Stimulated activated CD4-positive, alpha-beta T cell treated with anti-CD3 and anti-CD28 coated beads, Interleukin-12 subunit alpha, Interleukin-12 subunit beta, amount 100 ng/mL, for 24 hours (primary cell): ENCODE measurements at places on chromosomes 11 and 22.
A peak's percentile ranks its signal among the peaks of the same experiment; 100 is the strongest.

DNA sequence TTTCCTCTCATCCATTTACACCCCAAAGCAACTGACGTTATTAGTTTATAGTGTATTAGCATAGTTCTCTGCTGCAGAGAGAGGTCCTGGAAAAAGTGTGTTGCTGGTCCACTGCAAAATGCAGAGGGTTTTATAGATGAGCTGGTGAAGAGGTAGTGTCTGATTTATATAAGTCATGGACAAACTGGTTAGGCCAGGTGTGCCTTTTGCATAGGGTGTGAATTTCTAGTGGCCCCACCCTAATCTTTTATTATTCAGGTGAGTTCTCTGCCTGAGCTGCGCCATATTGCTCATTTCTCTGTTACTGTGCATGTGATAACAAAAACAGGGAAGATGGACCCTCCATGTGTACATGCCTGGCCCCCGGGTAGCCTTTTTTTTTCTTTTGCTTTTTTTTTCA is 43.1 kb upstream of the TRIM77 start:
- DNase-seq: no peak

DNA sequence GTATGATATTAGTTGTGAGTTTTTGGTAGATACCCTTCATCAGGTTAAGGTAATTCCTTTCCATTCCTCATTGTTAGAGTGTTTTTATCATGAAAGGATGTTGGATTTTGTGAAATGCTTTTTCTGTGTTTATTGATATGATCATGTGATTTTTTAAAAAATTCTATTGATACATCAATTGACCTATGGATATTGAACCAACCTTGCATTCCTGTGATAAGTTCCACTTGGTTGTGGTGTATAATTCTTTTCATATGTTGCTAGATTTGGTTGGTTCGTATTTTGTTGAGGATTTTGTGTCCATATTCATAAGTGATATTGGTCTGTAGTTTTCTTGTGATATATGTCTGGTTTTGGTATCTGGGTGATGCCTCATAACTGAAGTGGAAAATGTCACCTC is 6.7 kb downstream of the ANKRD13D start:
- no peak for DNase-seq

GRCh38 chr11:66231561-66231960 is 36.9 kb upstream of the RAB1B start:
- no peak for DNase-seq

DNA sequence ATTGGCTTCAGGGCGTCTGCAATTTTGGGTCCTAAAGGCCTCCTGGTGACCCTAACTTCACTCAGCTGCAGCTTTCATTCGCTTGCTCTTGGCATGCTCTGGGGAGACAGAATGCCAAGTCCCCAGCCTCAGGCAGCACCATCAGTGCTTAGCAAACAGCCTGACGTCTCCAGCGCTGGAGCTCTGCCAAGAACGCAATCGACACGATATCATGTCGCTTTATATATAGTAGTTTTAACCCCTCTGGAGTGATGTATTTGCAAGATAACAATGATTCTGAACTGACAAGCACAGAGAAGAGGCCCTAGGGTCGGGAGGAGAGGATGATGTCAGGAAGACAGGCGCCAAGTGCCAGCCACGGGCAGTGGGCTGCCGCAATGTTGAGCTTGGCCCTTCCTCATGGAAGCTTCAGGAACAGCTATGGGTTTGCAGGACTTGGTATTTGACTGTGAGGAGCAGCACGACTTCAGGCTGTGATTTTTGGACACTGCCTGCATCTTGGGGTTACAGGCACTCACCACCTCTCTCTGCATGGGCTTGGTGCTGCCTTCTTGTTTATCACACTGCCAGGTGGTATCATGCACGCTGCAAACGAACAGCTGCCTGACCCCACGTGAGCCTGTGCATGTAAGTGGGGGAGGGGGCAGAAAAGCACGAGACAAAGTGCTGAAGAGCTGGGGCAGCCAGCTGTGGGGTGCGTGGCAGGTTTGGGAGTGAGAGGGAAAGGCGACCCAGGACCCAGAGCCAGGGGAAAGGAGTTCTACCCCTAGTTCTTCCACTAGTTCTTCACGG is 26.1 kb downstream of the B3GAT1 start:
- DNase-seq: no peak

- no peak for DNase-seq
Measured at GRCh38 chr11:69358398-69359020, 64.6 kb downstream of the MYEOV start.

DNA sequence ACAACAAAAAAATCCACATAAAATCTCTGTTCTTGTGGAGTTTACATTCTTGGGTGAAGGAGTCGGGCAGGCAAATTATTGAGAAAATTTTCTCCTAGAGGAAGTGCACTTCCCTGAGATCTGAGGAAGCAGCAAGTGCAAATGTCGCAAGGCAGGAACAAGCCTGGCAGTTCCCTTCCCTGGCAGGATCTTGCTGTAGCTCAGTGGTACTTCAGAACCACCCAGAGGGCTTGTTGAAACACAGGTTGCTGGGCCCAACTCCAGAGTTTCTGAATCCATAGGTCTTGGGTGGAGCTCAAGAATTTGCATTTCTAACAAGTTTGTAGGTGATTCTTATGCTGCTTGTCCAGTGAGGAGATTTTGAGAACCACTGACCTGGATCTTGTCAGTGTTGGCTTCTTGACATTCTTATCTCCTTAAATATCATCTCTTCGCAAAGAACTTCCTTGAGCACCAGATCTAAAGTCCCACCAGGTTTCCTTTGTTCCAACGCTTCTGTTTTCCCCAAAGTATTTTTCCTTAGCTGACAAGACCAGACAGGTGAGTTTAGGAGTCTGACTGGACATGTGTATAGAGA is 9.6 kb downstream of the QSER1 start:
- DNase-seq: no peak

GRCh38 chr22:22955866-22956535 is 68.4 kb downstream of the IGLL5 start:
- peak; percentile 43 for DNase-seq

DNA sequence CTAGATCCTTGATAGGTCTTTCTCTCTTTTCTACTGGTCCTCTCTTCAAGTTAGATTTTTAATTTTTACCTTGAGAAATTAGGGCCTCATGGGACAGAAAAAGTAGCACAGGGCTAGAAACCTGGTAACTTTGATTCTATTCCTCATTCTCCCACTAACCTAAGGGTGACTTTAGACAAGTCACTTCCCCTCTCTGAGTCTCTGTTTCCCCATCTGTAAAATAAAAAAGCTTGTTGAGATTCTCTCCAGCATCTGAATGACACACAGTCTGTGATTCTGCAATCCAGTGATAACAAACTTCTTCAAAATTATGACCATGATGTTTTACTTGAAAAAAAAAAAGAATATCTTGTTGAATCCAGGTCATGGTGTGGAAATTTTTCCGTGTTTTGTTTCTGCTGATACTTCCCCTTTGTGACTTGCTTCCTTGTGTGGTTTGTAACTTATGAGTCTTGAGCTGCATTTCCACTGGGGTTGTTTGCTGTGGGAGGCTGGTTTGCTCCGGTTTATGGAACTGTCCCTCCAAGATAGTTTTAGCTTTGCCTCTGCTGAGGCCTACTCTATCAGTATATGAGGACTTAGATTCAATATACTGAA is 9.8 kb upstream of the MPEG1 start:
- DNase-seq: no peak

DNA sequence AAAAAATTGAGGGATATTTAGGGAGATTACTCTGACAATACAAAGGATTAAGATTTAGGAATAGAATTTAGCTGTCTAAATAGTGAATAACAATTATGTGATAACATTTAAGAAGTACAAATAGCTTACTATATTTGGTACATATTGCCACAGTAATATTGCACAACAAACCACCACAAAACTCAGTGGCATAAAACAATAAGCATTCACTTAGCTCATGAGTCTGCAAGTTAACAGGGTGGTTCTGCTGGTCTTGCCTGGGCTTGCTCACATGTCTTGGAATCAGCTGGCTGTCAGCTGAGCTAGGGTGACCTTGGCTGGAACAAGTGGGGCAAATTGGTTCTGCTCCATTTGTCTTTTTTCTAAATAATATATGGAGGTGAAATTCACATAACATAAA is 115.1 kb downstream of the DCDC1 start:
- DNase-seq: no peak

DNA sequence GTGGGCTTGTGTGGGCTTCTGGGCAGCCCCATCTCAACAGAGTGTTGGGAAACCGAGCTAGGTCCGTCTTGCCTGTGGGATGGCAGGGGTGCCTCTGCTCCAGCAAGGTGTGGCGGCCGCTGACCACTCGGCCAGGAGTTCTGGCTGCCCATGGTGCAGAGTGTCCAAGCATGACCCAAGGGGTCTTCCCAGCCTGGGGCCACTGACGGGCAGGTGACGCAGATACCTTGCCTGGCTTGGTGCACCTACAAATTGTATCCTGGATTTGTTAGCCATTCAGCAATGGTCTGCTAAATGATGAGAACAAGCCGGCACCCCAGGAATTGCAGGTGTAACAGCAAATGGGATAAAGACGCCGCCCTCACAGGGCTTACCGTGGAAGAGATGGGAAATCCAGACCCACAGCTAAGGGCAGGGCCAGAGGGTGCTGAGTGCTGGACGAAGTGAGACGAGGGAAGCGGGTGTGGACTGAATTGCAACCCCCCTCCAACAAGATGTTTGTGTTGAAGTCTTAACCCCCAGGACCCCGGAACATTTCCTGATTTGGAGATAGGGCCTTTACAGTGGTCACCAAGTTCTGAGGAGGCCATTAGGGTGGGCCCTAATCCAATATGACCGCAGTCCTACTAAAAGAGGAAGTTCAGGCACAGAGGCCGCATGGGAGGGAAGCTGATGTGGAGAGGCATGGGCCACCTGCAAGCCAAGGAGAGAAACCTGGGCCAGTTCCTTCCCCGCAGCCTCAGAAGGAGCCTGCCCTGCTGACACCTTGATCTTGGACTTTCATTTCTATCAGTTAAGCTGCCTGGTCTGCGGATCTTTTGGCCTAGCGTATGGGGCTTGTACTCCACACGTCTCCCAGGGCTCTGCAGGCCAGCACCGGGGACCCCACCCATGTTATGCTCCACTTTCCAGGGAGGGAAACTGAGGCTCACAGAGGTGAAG is 45.2 kb upstream of the LINC01488 start:
- DNase-seq: no peak

DNA sequence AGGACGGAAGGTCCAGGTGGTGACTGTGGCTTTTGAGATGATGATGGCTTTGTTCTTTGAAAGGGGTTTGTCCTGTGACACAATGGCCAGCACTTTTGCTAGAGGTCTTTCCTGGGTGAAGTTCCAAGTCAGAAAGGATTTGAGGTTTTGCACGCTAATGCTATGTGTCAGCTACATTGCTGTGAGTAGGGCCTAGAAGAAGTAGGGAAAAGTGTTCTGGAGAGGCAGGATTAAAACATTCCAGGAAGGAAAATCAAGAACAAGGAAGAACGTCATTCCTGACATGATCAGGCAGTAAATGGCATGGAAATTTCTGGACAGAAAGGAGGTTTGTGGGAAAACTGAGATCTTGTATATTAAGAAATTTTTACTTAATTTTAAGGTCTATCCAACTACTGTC is 290.7 kb downstream of the NTM start:
- no peak for DNase-seq

- no peak for DNase-seq
Measured at GRCh38 chr11:133794205-133794604, 51.1 kb downstream of the SPATA19 start.

DNA sequence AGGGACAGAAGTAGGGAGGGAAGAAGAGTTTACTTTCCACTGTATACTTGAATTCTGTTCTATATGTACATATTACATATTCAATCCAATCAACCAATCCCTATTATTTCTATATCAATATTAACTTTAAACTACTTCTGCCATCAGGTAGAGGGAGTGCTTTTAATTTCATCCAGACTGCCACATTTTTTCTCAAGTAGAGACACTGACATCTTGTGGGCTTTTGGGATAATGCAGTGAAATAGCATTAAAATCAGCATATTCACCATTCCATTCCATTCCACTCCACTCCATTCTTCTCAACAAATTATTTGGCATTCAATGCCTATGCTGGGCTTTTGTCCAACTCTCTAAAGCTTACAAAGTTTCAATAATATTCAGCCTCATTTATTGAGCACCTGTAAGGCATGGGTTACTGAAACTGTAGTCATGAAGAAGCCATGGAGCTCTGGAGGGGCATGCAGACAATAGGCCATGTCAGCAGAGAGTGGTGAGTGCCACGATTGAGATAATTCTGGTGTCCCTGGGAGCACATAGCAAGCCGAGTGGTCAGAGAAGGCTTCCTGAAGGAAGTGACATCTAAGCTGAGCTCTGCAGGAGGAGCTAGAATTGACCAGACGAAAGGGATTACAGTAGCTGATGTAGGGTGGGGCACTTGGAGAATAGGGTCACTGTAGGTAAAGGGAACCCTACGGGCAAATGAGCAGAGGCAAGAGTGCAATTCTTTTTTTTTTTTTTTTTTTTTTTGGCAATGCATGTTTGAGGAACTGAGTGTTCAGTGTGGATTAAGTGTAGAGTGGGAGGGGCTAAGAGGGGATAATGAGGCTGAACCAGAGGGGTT is 12.8 kb upstream of the CLPB start:
- DNase-seq: no peak

GRCh38 chr11:112759418-112759817 is 201.8 kb upstream of the NCAM1 start:
- no peak for DNase-seq

GRCh38 chr22:38455076-38455529 is at the start of gene KCNJ4:
Gene KCNJ4, minus strand, starts transcription at chr22:38455199. Its CDS starts 27,067 bp downstream, at chr22:38428132.
- DNase-seq: no peak

GRCh38 chr11:94405062-94405833 is 4.0 kb upstream of the GPR83 start:
- DNase-seq: no peak

DNA sequence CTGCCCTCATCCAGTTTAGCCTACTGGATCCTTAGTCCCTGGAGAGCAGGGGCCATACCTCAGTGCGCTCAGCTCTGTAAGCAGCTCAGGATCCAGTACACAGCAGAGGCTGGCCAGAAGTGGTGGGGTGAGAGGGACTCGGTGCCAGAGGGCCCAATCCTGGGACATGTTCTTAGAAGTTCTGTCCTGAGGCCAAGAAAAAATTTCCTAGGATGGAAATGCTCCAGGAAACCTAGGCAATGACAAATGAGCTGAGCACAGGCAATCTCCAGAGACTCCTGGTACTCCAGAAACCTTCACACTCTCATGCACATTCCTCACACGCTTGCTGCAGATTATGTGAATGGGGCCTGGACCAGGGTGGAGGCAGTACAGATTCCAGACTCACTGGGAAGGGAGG is 89.6 kb downstream of the SERGEF start:
- DNase-seq: no peak

GRCh38 chr11:78806214-78807004 is 231.7 kb upstream of the NARS2 start:
- no peak for DNase-seq

GRCh38 chr11:74138572-74138971 is 32.2 kb downstream of the C2CD3 start:
- no peak for DNase-seq

DNA sequence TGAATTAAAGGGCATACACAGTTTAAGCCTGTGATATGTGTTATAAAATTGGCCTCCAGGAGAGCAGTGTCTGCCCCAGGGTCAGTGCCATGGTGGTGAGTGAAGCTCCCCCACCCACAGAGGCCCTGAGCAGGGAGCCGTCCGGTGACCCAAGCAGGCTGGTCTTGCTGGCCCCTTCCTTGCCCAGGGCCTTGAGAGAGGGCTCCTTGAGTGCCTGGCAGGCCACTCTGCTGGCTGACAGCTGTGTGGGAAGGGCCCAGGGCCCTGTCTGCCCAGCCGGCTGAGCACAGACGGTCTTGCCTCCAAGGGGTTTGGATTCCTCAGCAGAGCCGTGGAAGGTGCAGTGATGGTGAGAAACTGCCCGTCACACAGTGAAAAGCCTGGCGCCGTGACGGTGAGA is 25.9 kb downstream of the PTDSS2 start:
- no peak for DNase-seq

GRCh38 chr11:112042161-112042960 is 17.2 kb downstream of the DLAT start:
- no peak for DNase-seq

GRCh38 chr22:26484360-26484706 is 656 bp downstream of the SRRD start:
- no peak for DNase-seq
